T-cell (primary cell): ENCODE measurements at places on chromosomes 13 and 19.
A peak's percentile ranks its signal among the peaks of the same experiment; 100 is the strongest.

DNA sequence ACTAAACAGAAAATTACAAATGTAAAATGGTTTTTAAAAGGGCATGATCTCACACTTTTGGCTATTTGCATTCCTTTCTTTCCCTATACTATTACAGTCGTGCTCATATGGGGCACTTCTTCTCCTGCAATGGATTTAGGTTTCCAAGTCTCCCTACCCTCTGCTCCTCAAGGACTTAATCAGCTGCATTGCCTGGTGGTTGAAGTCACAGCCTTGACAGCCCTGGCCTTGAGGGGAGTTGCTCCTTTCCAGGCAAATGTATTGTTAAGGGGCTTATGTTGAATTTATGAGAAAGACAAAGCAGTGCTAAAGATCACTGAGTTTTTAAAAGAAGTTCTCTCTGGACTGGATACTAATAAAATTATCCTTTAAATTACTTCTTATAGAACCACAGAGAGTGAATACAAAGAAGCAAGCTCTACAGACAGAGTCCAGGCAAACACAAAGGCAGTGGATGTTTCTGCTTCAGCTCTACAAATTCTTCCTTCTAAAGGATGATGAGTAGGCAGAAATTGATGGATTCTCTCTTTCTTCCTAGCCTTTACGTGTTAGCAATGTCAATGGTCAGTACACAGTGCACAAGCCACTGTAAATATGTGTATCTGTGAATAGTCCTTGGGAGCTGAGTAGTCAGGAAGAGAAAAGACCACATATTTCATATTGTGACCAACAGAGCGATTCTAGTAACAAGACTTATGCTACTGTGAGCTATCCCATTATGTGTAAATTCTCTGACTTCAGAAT lies 390.9 kb downstream of the TBC1D4 start:
- no peaks in the 10 kb centered on the region for H3K27me3 ChIP-seq
- H3K36me3 ChIP-seq = no peaks in the 10 kb centered on the region
- no peak overlapping the region for H3K27ac ChIP-seq
- H3K4me1 ChIP-seq = no peaks in the 10 kb centered on the region
- no peak for DNase-seq
- H3K4me3 ChIP-seq = no peak overlapping the region

DNA sequence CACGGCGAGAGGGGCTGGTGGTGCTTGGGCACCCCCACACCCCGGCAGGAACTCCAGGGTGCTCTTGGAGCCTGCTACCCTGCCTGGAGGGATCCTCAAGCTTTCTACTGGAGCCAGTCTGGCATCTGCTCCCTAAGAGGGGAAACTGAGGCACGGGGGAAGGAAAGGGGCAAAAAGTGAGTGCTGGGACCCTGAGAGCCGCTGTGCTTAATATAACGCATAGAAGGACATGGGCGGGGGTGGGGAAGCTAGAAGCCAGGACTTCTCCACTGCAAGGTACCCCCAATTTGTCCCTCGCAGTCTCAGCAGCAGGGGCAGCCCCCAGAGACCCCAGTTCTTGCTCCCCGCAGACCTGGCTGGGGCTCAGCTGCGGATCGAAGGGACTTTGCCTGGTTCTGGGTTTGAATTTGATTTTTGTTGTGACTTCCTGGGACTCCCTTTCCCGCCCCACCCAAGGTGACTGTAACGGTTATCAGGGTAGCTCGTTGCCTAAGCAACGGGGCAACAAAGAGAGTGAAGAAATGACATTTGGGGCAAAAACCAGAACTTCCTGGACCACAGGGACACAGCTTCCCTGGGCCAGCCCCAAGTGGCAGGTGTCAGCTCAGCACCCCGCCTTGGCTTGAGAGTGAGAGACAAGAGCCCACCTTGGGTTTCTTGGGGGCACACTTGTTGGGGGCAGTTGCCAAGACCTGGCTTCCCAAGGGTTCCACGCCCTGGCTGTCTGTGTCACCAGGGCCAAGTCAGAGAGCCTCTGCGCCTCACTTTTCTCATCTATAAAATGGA lies 638 bp downstream of the ADGRE5 start:
- peak; percentile 82 for DNase-seq
- peaks cover 3% of the 10 kb centered on the region for H3K36me3 ChIP-seq
- peaks cover 19% of the 10 kb centered on the region for H3K4me1 ChIP-seq
- H3K27me3 ChIP-seq = no peaks in the 10 kb centered on the region

GRCh38 chr13:50243931-50244330 lies 228.7 kb downstream of the KCNRG start:
- no peaks in the 10 kb centered on the region for H3K27me3 ChIP-seq
- H3K27ac ChIP-seq = no peak overlapping the region
- DNase-seq = no peak
- no peaks in the 10 kb centered on the region for H3K36me3 ChIP-seq

DNA sequence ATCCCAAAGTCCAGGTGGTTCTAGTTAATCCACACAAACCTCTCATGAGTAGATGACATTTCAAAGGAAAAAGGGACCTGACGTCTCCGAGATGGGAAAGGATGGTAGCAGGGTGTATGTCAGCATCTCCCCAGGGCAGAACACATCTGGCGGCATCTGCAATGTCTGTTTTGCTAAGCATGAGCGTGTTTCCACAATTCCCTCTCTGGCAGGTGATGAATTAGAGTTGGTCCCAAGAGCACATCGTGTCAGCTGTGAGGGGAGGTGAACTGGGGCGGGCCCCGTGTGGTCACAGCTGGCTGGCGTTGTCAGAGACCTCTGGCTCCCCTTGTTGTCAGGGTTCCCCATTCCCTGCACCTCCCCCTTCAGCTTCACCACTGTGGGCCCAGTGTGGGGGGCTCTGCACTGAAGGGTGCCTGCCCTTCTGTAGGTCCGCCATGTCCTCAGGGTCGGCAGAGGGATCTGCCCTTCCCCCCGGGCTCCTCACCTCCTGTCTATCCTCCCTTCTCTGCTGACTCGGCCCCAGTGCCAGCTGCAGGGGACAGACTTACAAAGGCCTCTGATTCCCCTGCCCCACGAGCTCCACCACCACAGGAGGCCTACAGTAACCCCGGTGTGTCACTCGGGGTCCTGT lies 58.2 kb downstream of the CDADC1 start:
- H3K4me1 ChIP-seq = no peaks in the 10 kb centered on the region
- DNase-seq = no peak
- no peaks in the 10 kb centered on the region for H3K27me3 ChIP-seq
- no peaks in the 10 kb centered on the region for H3K36me3 ChIP-seq
- H3K4me3 ChIP-seq = no peak overlapping the region

DNA sequence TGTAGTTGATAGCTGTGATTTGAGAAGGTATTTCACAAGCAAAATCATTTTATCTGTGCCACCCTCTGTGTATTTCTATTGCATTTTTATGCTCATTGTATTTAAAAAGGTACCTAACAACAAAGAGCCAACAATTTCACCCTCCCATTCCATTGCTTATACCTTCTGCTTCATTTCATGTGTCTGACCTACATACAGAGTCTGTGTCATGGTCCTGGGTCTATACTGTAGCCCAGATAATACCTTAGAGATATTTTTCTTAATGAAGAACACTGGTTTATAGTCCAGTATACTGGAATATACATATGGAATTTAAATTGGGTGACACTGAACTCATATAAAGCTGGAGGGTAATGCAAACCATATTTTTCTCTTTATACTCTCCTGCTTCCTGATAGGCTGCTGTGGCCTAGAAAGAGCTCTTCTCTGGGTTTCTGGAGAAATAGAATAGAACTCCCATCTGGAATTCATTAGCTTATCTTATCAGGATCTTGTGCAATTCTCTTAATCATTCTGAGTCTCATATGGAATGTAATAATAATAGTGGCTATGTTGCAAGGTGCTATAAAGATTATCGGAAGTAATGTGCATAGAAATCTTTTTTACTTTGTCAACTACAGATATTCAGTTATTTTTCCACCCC lies 31.8 kb upstream of the SPART start:
- H3K27ac ChIP-seq = no peak overlapping the region
- H3K27me3 ChIP-seq = peaks cover 3% of the 10 kb centered on the region
- H3K4me1 ChIP-seq = no peaks in the 10 kb centered on the region
- H3K36me3 ChIP-seq = no peaks in the 10 kb centered on the region

- H3K36me3 ChIP-seq = no peaks in the 10 kb centered on the region
- H3K27ac ChIP-seq = no peak overlapping the region
- no peaks in the 10 kb centered on the region for H3K27me3 ChIP-seq
- H3K4me3 ChIP-seq = no peak overlapping the region
These were observed 271.0 kb downstream of the SLITRK5 start for GRCh38 chr13:87942205-87942604.

DNA sequence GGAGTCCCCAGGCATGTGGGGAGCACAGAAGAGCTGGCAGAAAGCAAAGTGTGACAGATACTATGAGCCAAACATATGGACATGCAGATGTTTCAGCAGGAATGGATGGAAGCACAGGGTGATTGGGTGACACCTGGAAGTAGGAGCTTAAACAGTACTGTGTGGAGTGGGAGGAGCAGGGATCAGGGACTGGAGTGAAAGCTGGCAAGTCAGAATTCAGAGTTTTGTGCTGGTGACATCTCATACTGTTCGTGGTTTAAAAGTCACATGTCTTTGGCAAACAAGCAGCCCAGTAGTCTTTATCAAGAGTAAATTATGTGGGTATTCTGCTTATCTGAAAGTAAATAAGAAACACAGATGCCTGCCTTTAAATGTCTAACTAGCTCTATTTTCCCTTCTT lies 408.2 kb downstream of the COG6 start:
- no peak for DNase-seq
- no peaks in the 10 kb centered on the region for H3K36me3 ChIP-seq
- no peaks in the 10 kb centered on the region for H3K27me3 ChIP-seq
- H3K27ac ChIP-seq = no peak overlapping the region
- peaks cover 4% of the 10 kb centered on the region for H3K4me1 ChIP-seq

DNA sequence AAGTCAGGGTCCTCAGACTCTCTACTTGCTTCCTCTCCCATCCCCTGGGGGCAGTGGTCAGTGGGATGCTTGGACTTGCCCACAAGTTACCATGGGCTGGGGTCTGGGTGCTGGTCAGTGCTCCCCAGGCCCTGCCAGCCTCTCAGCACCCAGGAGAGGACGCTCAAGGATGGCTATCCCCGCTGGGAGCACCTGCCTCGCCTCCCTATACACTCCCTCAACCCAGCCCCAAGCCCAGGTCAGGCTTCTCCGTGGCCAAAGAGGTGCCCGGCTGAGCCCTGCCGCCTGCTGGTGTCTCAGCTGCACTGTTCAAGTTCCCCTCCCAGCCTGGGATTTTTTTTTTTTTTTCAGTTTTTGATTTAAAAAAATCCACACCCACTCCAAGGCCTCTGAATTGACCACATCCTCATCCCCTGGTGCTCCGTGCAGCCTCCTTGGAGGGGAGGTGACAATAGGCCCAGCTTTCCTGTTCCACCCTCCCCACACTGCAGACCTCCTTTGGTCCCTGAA lies 10.8 kb downstream of the F2RL3 start:
- no peak overlapping the region for H3K4me3 ChIP-seq
- no peak overlapping the region for H3K27ac ChIP-seq
- peaks cover 31% of the 10 kb centered on the region for H3K4me1 ChIP-seq
- no peaks in the 10 kb centered on the region for H3K36me3 ChIP-seq

DNA sequence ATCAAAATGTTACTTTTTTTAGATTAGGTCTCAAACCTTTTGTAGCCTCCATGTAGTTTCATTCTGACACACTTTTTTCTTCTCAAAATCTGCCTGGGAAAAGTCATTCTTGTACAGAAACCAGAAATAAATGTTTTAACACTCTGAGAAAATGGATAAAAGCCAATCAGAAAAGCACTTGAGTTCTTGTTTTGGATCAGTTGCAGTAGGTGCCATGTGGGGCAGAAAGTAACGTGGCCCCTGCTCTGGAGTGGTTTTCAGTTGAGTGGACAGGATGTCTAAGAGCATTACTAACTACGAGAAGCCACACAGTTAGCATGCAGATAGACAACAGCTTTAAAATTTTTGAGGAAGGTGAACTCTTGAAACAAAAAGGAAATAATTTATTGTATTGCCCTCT lies 19.1 kb downstream of the GPR183 start:
- H3K36me3 ChIP-seq = peaks cover 7% of the 10 kb centered on the region
- no peak overlapping the region for H3K4me3 ChIP-seq
- peaks cover 67% of the 10 kb centered on the region for H3K4me1 ChIP-seq
- H3K27ac ChIP-seq = peak overlapping the region; percentile 52
- DNase-seq = no peak

DNA sequence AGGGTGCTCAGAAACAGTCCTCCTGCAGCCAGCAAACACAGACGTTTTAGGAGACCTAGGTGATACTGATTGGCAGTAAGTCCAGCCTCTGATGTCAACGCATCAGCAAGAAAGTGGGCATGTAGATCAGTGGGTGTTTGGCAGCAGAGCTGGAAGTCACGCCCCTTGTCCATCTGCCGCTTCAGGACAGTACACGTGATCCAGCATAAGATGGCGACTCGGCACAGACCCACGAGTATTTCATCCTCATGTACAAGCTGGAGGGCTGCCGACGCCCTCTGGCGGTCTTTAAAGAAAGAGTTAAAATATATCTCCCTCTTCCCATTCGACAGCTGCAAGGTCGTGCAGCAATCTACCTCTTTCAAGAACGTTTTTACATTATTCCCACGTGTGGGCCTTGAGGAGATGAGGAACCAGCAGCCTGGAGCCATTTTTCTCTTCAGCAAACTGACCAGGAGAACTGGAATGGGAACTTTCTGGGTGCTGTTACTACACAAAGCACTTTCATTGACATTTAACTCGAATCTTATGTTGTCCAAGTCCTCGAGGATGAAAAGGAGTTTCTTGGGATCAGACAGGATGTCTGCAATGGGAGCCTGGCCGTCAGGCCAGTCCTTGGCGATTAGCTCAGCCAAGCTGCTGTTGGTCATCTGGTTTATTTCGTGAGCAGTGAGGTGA lies 22.3 kb downstream of the NLRP11 start:
- H3K4me1 ChIP-seq = no peaks in the 10 kb centered on the region
- H3K4me3 ChIP-seq = no peak overlapping the region
- no peak overlapping the region for H3K27ac ChIP-seq
- peaks cover 9% of the 10 kb centered on the region for H3K27me3 ChIP-seq

GRCh38 chr13:30720172-30720869 lies 15.0 kb upstream of the ALOX5AP start:
- H3K27me3 ChIP-seq = peaks cover 4% of the 10 kb centered on the region
- no peak overlapping the region for H3K27ac ChIP-seq
- no peak overlapping the region for H3K4me3 ChIP-seq
- no peak for DNase-seq
- H3K36me3 ChIP-seq = no peaks in the 10 kb centered on the region
- H3K4me1 ChIP-seq = peaks cover 3% of the 10 kb centered on the region

GRCh38 chr19:51108066-51108804 lies at the start of gene CTU1:
TSS of gene CTU1 (minus strand) at chr19:51108409. CDS start at chr19:51104569, 3,840 bp downstream.
- peak within 1 kb of the TSS; percentile 67 for H3K27ac ChIP-seq
- peak; percentile 99 for DNase-seq
- peaks cover 13% of the 10 kb centered on the region for H3K36me3 ChIP-seq
- peak within 1 kb of the TSS; percentile 83 for H3K4me3 ChIP-seq

GRCh38 chr13:46490129-46490528 lies 62.8 kb upstream of the LRCH1 start:
- H3K4me3 ChIP-seq = no peak overlapping the region
- H3K4me1 ChIP-seq = no peaks in the 10 kb centered on the region
- no peaks in the 10 kb centered on the region for H3K36me3 ChIP-seq
- H3K27me3 ChIP-seq = peaks cover 4% of the 10 kb centered on the region
- no peak for DNase-seq
